ENCODE measurements at places on chromosomes 6 and 20.

DNA sequence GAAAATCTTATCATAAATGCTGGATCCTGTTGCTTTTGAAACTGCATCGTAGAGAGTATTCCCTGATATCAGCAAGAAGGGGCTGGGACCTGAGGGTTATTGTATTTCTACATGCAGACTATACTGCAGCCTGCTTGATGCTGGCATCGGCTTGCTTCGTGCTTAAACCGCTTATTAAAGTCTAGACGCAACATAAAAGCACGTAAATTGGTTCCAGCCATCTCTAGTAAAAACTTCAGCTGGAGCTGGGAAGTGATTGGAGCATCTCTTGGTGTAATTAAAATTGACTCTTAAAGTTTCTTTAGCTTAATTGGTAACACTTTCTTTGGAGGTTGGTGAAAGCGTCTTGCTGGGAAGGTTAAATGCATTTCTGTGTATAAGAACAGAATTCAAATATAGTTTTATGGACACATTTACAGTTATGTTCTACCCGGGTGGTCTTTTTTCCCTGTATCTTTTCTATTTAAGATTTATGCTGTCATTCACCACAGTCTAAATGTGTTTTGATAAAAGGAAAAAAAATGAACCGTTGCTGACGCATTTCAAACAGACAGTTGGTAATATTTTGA, 139.0 kb upstream of the JAG1 start:
- no peak for DNase-seq

GRCh38 chr6:167094820-167095637, 27.9 kb upstream of the CCR6 start:
- no peak for DNase-seq

GRCh38 chr20:37384683-37385174, 38.8 kb downstream of the SRC start:
- peak; percentile 64 for DNase-seq

GRCh38 chr6:165181951-165182414, 127.4 kb downstream of the C6orf118 start:
- no peak for DNase-seq

- DNase-seq, result no peak
These were observed 345.2 kb downstream of the GJA1 start for GRCh38 chr6:121780325-121781321.

DNA sequence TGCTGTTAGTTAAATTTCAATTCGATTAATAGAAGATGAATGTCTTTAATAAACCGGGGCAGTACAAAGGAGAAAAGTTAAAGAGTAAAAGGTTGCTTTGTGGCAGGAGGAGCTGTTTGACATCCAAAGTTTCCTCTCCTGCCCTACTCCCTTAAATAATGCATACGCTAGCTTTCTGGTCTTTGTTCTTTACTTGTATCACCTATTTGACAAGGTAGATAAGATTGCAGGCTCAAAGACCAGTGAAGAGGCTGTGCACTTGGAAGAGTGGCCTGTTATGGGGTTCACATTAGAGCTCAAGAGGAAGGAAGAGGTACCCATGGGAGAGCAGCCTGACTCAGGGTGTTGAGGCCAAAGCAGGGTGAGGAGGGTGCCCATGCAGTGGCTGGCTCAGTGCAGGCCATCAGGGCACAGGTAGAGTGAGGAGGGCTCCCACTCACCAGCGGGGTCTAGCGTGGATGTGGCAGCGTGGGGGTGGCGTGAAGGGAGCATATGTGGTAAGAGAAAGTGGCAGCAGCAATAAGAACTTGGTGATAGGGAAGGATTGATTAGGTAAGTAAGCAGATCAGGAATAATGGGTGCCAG, 29.3 kb upstream of the KLHL31 start:
- DNase-seq, result no peak

DNA sequence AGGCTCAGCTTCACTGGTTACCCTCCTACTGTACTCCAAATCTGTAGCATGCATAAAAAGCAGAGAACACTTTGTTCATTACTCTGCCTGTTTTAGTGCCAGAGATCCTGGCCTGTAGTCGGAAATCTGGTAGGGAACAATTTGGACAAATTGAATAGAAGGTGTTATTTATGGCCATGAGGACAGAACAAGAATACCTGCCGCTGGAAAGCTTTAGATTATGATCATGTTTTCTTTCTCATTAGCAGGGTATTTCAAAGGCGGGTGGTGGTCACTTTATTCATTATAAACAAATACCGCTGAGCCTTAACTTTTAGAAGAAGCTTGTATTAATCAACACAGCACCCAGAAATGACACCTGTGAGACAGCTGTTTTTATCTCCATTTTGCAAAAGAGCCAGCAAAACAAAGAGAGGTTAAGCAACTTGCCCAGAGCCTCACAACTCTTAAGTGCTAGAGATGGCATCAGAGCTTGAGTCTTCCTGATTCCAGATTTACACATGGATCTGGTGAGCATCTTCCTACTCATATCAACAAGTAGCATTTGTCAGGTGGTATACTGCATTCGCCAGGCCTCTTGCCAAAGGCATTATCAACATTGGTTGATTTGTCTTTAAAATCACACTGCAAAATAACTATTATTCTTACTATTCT, 110.5 kb downstream of the LCA5 start:
- no peak for DNase-seq

DNA sequence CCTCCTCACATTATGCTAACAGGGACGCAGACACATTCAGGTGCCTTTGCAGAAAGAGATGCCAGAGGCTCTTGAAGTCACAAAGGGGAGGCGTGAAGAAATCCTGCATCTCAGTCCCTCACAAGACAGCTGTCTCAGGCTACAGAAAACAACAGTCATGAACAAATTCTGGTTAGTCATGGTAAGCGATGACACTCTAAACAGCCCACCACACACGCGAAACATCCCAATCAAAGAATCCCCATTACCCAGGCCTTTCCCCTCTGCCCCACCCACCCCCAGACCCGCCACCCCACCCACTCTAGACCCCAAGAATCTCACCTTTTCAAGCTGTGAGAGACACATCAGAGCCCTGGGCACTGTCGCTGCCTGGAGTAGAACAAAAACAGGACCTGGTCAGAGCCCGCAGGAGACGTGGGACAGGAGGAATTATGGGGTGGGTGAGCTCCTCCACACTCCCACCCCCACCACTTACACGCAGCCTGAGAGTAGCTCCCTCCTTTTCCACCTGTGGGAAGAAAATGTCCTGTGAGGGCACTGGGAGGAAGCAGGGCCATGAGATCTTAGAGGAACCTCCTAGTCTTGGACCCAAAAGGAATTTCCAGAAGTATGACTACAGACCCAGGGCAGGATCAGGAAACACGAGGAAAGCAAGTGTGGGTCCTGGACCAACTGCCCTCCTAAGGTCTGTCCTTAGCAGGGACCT, 2.7 kb downstream of the HLA-B start:
- DNase-seq, result no peak

DNA sequence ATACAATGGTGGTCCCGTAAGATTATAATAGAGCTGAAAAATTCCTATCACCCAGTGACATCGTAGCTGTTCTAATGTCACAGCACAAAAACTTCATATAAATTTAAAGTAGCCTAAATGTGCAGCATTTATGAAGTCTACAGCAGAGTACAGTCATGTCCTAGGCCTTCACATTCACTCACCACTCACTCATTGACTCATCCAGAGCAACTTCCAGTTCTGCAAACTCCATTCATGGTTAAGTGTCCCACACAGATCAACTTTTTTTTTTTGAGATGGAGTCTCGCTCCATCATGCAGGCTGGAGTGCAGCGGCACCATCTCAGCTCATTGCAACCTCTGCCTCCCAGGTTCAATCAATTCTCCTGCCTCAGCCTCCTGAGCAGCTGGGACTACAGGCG, 20.9 kb upstream of the KCNG1 start:
- no peak for DNase-seq

- no peak for DNase-seq
These were observed 18.8 kb downstream of the ZFAND3 start for GRCh38 chr6:37838219-37838921.

DNA sequence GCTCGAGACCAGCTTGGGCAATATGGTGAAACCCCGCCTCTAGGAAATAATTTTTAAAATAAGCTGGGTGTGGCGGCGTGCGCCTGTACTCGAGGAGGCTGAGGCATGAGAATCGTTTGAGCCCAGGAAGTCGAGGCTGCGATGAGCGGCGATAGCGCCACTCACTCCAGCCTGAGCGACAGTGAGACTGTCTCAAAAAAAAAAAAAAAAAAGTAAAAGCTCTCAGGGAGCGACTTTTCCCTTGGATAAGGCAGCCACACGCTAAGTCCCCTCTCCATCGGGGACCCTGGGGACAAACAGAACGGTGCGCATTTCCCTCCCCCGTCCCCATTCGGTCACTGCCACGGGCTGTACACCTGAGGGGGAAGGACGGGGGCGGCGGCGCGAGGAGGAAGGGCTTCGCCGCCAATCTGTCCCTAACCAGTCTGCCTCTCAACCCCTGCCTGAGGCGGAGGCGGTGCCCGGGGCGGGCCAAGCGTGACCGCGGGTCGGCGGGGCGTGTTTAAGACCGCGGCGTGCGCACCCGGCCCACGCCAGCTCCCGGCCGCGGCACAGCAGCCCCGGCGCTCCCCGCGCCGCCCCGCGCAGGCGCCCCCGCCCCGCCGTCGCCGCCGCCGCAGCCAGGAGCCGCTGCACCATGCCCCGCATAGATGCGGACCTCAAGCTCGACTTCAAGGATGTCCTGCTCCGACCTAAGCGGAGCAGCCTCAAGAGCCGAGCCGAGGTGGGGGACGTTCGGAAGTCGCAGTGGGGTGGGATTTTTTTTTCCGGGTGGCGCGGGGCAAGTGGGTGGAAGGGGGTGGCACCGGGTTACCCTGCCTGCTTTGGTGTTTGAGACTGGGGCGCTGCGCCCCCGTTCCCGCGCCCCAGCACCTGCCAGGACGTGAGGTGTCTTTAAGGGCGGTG, at the start of gene GMPR:
Gene GMPR, plus strand, starts transcription at position 531 of the 906 bp plus-strand sequence. Its CDS starts 107 bp downstream, at position 638.
- DNase-seq, result peak; percentile 46

DNA sequence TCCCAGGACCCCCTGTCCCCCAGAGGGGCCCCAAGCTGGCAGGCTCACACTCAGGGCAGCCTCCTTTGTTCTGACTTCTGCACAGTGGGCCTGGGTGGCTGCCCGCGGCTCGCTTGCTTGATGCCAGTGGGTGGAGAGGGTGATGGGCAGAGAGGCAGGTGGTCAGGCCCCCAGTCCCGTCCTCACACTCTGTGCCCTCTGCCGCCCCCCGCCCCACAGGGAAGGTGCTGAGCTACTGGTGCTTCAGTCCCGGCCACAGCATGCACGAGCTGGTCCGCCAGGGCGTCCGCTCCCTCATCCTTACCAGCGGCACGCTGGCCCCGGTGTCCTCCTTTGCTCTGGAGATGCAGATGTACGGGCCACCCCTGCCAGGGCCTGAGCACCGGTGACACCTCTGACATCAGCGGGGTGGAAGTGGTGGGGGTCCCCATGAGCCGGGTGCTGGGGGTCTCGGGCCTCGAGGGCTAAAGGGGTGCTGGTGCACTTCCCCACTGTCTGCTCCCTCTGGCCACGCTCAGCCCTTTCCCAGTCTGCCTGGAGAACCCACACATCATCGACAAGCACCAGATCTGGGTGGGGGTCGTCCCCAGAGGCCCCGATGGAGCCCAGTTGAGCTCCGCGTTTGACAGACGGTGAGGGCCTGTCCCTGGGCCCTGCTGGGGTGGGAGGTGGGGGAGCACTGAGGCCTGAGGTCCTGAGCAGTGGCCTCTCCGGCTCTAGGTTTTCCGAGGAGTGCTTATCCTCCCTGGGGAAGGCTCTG, 8.9 kb upstream of the TNFRSF6B start:
- no peak for DNase-seq

GRCh38 chr6:41543087-41543486, 3.1 kb upstream of the FOXP4 start:
- DNase-seq, result no peak

DNA sequence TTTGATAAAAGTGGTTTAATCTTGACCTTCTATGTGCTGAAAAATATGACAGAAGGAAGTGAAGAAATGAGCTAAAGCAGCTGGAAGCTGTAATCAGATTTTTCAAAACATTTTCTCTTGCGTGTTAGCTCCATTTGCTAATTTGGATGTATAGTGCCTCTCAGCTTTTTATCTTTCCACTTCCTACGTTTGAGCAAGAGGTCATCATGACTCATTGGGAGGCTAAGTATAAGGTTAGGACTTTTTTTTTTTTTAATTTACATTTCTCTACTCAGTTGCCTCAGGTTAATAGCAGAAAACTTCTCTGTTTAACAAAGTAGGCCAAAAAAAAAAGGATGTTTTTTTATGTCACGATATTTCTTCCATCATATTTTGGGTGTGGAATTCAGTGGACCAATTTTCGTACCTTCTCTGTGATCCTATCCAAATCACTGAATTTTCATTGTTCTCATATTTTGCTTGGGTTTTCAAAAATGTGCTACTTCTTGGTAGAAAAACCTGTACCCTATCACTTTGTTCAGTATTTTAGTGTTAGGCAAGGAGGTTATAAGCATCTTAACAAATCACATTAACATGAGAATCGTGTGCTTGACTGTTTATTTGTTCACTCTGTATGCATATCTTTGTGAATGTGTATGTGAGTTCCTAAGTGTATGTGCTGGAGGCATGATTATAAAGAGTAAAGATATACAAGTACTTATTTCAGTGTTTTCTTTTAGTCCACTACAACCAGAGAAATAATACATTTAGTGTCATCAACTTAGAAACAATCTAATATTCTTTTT, 1028.3 kb upstream of the EYS start:
- DNase-seq, result no peak

DNA sequence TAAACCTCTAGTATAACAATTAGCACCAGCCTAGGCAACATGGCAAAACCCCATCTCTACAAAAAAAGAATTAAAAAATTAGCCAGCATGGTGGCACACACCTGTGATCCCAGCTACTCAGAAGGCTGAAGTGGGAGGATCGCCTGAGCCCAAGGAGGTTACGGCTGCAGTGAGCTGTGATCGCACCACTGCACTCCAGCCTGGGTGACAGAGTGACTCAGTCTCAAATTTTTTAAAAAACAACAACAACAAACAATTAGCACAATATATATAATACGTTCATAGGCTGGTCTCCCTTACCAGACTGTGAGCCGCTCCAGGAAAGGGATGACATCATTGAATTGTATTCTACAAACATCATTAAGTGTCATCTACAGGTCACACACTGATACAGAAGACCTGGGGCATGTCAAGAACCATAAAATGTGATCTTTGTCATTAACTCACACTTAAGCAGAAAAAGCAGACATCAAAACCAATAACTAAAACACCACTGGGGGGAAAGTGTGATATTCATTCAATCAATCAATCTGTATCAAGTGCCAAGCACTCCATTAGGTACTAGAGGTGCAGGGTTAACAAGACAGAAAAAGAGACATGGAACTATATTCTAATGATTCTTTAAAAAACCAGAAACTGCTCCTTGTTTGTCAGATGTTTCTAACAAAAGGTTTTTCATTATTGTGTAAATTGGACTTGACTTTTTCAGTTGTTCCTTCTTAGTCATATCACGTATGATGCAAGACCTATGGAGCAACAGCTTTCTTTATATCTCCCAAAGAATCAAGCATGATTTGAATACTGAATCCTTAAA, 17.8 kb downstream of the MAP3K5 start:
- no peak for DNase-seq

DNA sequence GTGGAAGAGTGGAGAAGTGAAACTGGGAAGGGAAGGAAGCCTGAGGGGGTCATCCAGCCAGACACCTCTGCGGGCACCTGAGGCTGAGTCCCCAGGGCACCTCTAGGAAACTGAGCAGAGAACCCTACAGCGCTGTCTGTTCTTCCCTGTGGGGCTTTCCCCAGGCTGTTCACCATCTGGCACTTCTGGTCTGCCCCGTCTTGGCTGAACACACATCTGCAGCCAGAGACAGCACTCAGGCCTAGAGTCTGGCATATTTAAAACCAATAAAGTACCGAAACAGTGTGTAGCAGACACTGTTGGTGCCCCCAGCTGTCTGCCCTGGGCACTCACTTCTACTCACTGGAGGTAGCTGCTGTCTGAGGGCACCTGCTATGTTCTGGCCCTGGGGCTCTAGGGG, 9.4 kb upstream of the ARFGEF2 start:
- no peak for DNase-seq

GRCh38 chr20:19911810-19912382, 105.3 kb upstream of the NAA20 start:
- DNase-seq, result no peak
